Frontal cortex (tissue), 4 donors: ENCODE measurements at places on chromosomes 3 and 15.

DNA sequence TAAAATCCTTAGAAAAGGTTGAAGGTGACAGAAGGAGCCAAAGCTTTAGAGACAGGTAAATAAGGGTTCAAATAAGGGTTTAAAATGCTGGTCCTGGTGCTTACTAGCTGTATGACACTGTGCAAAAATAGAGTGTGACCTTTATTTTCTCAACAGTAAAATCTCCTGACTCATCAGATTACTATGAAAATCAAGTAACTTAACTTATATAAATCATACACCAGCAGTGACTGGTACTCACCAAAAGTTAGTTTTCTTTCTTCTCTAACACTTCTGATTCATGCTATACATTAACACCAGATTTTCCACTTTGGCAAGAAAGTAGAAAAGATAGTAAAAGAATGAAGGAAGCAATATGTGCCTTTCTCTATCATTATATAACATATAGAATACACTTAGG is 205.9 kb upstream of the GBE1 start:
- no peak for DNase-seq

DNA sequence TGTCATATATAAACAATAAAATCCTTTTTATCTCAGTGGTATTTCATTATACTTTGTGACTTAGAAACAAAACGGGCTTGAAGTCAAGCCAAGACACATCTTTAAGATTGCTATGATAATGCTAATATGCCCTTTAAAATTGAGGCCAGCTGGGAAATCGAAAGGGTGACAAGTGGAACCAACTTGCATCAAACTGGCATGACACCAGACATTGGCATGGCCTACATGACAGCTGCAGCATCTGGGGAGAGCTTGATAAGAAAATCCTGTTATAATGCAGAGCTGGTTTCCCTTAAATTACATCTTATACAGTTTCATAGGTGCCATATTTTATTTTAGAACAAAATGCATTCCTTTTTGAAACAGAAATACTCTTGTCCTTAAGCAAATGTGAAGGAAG is 325.2 kb downstream of the ZBBX start:
- DNase-seq = no peak

- DNase-seq = no peak
These were observed 78.2 kb upstream of the UMPS start for GRCh38 chr3:124652009-124652408.

GRCh38 chr3:168250415-168250861 is 154.7 kb upstream of the GOLIM4 start:
- no peak for DNase-seq

GRCh38 chr3:44892689-44893088 is 18.3 kb downstream of the TGM4 start:
- no peak for DNase-seq

- no peak for DNase-seq
These were observed 19.0 kb downstream of the CISH start for GRCh38 chr3:50592568-50592967.

DNA sequence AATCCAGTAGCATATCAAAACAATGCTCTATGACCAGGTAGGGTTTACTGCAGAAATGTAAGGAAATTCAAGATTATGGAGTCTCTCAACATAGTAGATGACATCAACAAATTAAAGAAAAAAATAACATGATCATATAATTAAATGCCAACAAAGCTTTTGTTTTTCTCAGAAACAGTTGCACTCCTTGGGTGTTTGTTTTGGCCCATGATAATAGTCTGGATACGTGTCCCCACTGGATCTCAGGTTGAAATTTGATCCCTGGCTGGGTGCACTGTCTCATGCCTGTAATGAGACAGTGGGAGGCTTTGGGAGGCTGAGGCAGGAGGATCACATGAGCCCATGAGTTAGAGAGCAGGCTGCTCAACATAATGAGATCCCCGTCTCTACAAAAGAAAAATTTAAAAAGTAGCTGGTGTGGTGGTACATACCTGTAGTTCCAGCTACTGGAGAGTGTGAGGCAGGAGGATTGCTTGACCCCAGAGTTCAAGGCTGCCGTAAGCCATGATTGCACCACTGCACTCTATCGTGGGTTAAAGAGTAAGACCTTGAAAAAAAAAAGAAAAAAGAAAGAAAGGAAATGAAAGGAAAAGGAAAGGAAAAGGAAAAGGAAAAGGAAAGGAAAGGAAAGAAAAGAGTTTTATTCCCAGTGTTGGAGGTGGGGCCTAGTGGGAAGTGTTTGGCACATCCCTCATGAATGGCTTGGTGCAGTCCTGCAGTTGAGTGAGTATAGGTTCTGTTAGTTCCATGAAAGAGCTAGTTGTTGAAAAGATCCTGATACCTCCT is 53.3 kb upstream of the FOXB1 start:
- no peak for DNase-seq

DNA sequence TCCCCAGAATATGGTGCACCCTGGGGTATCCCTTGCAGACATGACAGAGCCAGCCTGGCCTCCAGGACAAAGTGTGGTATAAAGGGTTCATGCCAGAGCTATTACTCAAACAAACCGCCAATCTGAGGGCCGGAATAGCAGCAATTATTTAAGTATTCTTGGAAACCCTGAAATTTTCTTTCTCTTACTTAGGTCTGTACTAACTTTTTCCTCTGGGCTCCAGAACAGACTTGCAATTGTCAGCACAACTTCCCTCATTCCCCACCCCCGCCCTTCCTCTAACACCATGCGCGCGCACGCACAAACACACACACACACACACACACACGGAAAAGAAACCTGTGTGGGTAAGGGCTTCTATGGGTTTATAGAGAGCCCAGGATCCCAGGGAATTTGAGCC is 56.3 kb downstream of the ISG20 start:
- no peak for DNase-seq

- no peak for DNase-seq
These were observed 22.3 kb downstream of the FANCD2OS start for GRCh38 chr3:10085738-10086137.

GRCh38 chr3:134426660-134427181 is 52.5 kb upstream of the AMOTL2 start:
- no peak for DNase-seq

- no peak for DNase-seq
These were observed 494.9 kb upstream of the ADAMTS9 start for GRCh38 chr3:65182682-65183081.

DNA sequence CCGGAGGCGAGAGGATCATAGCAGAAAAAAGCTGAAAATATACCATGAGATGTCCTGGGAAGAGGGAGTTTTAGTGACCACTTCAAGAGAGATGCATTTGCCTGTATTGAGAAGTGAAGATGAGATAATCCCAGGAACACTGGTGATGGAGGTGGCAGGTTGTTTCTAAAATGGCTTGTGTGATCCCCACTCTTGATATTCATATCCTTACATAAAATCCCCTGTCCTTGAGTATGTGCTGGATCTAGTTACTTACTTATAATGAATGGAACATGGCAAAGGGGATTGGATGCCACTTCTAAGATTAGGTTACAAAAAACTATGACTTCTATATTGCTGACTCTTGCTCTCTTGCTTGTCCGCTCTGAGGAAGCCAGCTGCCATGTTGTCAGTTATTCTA is 22.1 kb downstream of the HDGFL3 start:
- no peak for DNase-seq

DNA sequence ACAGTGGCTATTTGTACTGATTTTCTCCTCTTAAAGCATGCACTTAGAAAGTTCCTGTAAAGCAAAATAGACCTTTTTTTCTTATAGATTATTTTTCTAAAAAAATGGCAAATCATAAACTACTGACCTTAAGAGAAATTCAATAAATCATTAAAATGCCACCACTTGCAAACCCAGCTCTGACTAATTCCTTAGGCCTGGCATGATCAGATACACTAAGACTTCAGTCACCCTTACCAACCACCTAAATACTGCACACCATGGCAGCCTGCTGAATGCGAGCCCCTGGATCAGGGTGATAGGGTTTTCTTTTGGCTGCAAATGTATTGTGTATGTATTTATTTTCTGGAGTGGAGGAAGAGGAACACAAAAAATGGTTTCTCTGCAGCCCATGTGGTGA is 370.6 kb upstream of the TBL1XR1 start:
- no peak for DNase-seq

GRCh38 chr15:24627443-24627842 is 48.1 kb upstream of the NPAP1 start:
- DNase-seq = no peak

- DNase-seq = no peak
These were observed 218.8 kb upstream of the HES1 start for GRCh38 chr3:193917158-193917557.

- DNase-seq = no peak
These were observed 32.4 kb downstream of the DZIP1L start for GRCh38 chr3:138082992-138083386.

DNA sequence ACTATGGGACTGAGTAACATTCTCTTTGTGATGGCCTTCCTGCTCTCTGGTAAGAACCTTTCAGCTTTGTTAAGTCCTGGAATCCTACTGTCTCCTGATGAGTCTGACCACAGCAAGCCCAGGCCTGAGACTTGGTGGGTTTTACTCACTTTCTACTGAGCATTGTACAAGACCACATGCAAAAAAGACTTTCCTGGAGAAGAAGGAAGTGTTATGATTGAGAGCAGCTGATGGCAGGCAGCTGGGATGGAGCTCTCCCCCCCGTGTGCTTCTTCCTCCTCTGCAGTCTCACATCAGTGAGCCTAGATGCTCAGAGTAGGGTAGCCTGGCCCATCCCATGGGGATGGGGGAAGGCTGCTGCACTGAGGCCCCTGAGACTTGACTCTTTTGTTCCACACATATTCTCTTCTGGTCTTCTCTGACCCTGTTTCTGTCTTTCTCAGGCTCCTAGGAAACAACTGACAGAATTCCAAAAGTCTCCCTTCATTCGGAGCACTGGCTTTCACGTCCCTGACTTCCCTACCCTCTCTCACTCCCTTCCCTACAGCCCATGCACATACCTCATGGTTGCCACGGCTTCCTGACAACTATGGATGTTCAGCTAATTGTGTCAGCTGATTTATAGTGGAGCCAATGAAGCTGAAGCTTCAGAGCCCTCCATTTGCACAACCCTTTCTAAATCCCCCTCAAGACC is 36.6 kb downstream of the CD86 start:
- no peak for DNase-seq

GRCh38 chr3:141009496-141009895 is 41.7 kb upstream of the SPSB4 start:
- DNase-seq = no peak

- DNase-seq = no peak
These were observed 37.8 kb upstream of the BCL6 start for GRCh38 chr3:187783098-187783497.

DNA sequence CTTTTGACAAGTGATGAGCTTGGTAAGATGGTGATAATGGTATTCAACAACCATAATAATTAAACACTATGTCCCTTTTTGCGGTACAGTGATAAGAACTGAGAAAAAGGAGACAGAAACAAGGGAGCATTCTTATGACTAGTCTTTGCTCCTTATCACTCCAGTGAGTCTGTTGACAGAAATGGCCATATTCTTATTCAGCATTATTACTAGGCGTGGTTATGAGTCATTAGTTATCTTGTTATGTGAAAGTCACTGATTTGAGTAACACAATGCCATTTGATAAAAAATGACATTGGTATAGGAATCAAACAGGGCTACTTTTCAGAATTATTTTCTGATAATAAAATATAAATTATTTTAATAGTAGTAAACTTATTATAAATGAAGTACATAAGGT is 193.5 kb downstream of the C3orf38 start:
- no peak for DNase-seq

GRCh38 chr3:26681632-26682031 is 59.1 kb downstream of the LRRC3B start:
- no peak for DNase-seq

- DNase-seq = no peak
These were observed 8.5 kb upstream of the BDH1 start for GRCh38 chr3:197564097-197564843.

GRCh38 chr3:105518203-105518602 is 151.5 kb downstream of the ALCAM start:
- no peak for DNase-seq

DNA sequence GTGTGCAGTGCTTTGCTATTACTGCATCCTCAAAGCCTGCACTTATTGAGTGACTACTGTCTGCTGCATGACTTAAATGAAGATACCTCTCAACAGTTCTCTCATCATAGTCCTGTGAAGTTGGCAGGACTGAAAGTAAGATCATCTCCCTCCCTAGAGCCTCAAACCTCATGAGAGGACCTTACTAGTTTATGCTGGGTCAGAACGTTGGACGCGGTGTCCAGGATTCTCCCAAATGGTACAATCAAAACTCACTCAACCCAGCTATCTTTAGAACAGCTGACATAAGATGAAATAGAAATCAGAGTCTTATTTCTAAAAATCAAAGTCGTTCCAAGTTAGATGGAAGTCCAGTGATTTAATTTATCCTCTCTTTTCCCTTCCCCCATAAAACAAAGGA is 219.7 kb downstream of the PDZRN3 start:
- DNase-seq = no peak

- DNase-seq = no peak
These were observed 50.5 kb downstream of the CTDSPL start for GRCh38 chr3:37912052-37912733.

- DNase-seq = no peak
These were observed 2.5 kb upstream of the LPP start for GRCh38 chr3:188151438-188151837.

GRCh38 chr3:64344721-64345207 is 119.5 kb upstream of the PRICKLE2 start:
- DNase-seq = no peak

GRCh38 chr3:188947401-188948280 is 224.1 kb upstream of the TPRG1 start:
- DNase-seq = peak; percentile 68

- no peak for DNase-seq
These were observed 84.2 kb downstream of the SEMA6D start for GRCh38 chr15:47801522-47801921.

GRCh38 chr15:60044636-60045270 is 40.6 kb downstream of the FOXB1 start:
- no peak for DNase-seq
